Activated CD4-positive, alpha-beta memory T cell treated with anti-CD3 and anti-CD28 coated beads, Interleukin-2, amount 10 ng/mL, durations not matched to agents 7 days and 5 days (primary cell): ENCODE measurements at places on chromosomes 6 and 20. TPM values are rescaled to one million over a fixed set of nuclear protein-coding genes. Genes with fewer than 3 reads are reported as not detected.

Gene SSTR4
- total RNA-seq, result not detected

Gene EMILIN3
- not detected for total RNA-seq

DNA sequence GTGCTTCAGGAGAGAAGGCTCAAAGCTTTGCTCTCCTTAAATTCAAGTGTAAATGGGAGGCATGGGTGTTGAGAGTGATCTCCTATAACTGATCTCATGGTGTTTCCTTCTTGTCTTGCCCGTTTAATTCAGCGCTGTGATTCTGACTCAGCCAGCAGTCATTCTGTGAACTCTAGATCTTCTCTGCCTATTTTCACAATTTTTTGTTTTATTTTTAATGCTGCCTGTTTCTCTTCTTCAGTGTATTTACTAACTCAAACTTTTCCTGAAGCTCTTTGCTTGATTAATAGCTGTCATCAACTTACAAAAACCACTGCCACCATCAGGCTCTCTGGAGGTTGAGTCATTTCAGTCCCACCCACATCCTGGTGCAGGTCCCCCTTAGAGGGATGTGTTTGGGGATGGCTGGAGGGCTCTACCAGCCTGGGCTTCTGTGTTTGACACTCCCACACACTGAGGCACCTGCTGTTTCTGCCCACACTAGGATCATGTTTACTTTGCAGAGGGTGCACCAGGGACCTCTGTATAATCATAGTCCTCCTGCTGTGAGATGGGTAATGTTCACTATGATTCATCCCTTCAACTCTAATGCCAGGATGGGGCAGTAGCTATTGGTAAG is 94.0 kb downstream of the SHLD1 start:
- DNase-seq, result peak; percentile 73

GRCh38 chr6:53295176-53295575 is 53.6 kb downstream of the ELOVL5 start:
- DNase-seq, result no peak

- DNase-seq, result no peak
Measured at GRCh38 chr20:10877342-10877741, 203.5 kb upstream of the JAG1 start.

GRCh38 chr6:143549221-143549948 is 37.9 kb upstream of the FUCA2 start:
- DNase-seq, result peak; percentile 55

GRCh38 chr6:2971420-2972218 is at the start of gene SERPINB6:
SERPINB6 (minus strand) TSS chr6:2971567; CDS start chr6:2959332, 12,235 bp downstream.
- DNase-seq, result peak; percentile 36
